ENCODE measurements at places on chromosomes 2 and 18.

GRCh38 chr2:216131175-216131926 lies 22.2 kb downstream of the XRCC5 start:
- DNase-seq = peak; percentile 71

- no peak for DNase-seq
Measured at GRCh38 chr18:12821408-12821807, 62.6 kb downstream of the PTPN2 start.

DNA sequence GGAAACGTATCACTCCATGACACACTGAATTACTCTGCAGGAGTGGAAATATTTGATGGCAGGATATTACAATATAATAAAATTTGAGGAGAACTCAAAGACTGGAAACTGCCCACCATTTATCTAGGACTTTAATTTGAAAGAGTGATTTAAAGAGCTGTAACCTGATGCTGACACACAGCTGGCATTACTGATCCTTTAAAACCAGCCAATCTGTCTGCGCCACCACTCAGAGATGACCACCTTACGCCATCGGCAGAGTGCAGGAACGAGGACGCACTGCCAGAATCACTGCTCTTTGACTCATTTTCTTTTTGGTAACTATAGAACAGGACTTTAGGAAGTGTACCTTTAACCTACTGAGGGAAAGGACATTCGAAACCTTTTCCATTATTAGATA lies 114.1 kb downstream of the EPB41L3 start:
- DNase-seq = no peak

DNA sequence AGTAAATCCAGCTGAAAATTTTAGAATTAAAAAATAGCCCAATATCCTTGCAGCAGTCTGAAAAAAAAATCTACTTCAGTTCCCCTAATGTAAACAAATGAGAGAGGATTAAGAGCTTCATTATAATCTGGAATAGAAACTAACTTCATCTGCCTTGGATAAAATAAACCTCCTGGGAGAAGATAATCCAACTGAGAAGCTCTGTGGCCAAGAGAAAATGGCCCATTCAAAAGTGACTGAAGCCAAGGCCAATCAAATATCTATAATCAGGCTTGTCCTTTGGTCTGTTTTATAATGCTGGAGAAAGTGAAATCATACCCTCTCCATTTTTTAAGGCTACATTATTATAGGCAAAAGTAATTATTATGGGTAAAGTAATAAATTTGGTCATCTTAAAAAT lies 110.0 kb downstream of the NEB start:
- no peak for DNase-seq

- no peak for DNase-seq
Measured at GRCh38 chr2:43803113-43803512, 29.3 kb downstream of the DYNC2LI1 start.

- no peak for DNase-seq
Measured at GRCh38 chr2:239625156-239625845, 224.5 kb upstream of the HDAC4 start.

DNA sequence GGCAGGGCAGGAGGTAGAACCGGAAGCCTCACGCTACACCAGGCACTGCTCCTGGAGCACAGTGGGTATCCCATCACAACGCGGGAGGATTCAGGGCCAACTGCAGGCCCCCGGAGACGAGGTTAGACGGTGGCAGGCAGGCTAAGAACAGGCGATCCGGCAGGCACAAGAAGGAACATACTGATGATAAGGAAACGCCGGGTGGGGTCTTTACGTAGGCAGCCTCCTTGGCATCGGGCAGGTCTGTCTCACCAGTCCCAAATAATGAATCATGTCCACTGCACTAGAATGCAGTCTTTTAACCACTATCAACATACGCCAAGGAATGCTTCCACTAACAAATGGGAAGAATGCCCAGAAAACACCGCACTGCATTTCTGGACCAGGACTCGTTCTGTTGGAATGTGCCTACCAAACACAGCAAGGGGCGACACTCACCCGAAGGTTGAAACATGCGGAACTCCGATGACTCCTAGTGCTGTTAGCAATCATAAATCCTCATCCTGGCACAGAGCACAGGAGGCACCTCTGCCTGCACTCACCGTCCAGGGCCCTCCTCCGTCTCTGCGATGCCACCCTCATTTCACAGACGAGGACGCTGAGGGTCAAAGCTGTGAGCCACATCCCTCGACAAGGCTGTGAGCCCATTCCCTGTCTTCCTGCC lies 35.2 kb downstream of the ZNF516 start:
- DNase-seq = no peak

- DNase-seq = no peak
Measured at GRCh38 chr18:11154368-11154989, 5.1 kb upstream of the PIEZO2 start.

GRCh38 chr2:236949089-236949905 lies 136.4 kb upstream of the COPS8 start:
- DNase-seq = no peak

- no peak for DNase-seq
Measured at GRCh38 chr2:26700078-26700477, 7.6 kb downstream of the KCNK3 start.

DNA sequence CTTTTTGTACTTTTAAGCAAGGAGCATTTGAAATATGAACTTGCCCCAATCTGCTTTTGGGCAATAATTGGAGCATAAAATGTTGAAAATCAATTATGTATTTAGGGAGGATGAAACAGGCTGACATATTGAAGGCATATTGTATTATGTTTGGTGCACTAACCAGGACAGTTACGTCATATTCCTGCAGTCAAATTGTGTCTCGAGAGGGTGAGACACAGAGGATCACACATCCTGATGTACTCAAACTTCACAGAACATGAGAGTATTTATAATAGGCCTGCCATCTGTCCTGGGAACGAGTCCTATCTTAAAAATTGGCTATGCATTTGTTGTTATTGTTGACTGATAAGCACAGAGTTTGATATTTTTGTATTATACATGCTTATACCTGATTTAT lies 44.7 kb downstream of the TANC1 start:
- DNase-seq = no peak

- no peak for DNase-seq
Measured at GRCh38 chr2:74744731-74745515, 89.0 kb upstream of the HK2 start.

GRCh38 chr2:172995323-172996244 lies 80.1 kb upstream of the MAP3K20 start:
- no peak for DNase-seq

- no peak for DNase-seq
Measured at GRCh38 chr18:79397830-79398761, 2.4 kb downstream of the NFATC1 start.

DNA sequence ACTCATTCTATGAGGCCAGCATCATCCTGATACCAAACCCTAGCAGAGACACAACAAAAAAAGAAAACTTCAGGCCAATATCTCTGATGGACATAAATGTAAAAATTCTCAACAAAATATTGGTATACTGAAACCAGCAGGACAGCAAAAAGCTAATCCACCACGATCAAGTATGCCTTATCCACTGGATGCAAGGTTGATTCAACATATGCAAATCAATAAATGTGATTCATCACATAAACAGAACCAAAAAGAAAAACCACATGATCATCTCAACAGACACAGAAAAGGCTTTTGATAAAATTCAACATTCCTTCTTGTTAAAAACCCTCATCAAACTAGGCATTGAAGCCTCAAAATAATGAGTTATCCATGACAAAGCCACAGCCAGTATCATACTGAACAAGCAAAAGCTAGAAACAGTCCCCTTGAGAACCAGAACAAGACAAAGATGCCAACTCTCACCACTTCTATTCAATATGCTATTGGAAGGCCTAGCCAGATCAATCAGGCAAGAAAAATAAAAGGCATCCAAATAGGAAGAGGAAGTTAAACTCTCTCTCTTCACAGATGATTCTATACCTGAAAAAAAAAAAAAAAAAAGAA lies 45.3 kb downstream of the RTTN start:
- no peak for DNase-seq

DNA sequence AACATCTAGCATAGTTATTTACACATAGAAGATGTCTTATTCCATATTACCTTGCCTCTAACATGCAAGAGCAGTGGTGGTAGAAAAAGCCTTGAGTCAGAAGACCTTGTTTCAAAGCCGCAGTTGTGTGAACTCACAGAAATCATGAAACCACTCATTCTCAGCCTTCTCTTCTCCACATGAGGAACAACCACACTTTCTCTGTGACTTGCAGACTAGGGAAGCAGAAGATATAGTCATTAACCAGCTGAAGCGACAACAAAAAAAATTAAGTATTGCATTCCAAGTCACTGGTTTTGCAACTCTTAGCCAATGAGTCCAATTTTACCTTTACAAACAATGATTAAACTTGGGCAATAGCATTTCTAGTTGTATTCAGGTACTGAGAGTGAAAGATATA lies 19.0 kb downstream of the TWSG1 start:
- no peak for DNase-seq

- no peak for DNase-seq
Measured at GRCh38 chr2:196229013-196229412, 57.6 kb upstream of the STK17B start.

- no peak for DNase-seq
Measured at GRCh38 chr2:108637304-108637669, 82.0 kb upstream of the RANBP2 start.

GRCh38 chr2:158922601-158923000 lies 45.8 kb upstream of the TANC1 start:
- no peak for DNase-seq

DNA sequence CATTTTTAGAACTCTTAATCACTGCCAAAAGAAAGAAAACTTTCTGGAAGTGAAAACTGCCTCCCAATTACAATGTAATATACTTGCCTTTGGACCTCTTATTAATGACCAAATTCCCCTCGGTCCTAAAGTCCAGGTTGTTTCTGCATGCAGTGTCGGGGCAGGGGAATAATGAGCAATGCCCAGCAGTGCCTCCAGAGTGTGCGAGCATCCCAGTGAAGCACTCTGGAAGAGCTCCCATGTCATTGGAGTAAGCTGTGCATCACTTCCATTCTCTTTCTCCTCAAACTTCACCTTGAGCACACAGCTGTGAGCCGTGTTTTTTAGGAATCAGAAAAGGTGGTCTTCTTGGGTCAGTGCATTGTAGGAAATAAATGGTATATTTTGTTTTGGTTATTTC lies 107.1 kb downstream of the SH3RF3 start:
- no peak for DNase-seq

- no peak for DNase-seq
Measured at GRCh38 chr2:98634406-98635092, 26.2 kb downstream of the UNC50 start.

All from CD4-positive, CD25-positive, alpha-beta regulatory T cell (primary cell).